ENCODE measurements at places on chromosomes 3 and 15.

DNA sequence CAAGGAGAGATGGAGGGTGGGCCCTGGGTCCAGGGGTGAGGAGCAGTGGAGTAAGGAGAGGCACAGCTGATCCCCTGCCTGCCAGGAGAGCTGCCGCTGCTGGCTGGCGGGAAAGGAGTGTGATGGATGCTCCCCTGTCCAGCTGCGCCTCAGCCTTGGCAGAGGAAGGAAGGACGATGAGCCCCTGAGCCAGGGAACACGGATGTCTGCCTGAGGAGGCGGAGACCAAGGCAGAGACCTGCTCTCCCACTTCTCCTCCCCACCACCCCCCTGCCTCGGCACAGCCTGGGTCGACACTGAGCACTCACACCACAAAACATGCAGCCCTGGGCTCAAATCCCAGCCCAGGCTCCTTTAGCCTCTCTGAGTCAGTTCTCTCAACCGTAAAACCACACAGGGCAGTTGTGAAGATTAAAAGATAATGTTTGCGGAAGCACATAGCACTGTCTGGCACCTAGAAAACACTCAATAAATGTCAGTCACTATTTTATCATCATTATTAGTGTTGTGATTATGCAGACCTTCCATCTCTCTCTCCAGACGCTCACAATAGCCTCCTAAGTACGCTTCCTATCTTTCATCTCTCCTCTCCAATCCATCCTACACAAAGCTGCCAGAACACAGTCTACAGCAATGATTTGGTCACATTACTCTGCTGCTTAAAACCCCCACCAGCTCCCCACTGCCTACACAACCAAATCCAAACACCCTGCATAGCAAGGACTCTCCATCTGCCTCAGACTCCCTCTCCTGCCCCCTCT lies 52.2 kb downstream of the SEMA5B start:
- DNase-seq, result no peak

DNA sequence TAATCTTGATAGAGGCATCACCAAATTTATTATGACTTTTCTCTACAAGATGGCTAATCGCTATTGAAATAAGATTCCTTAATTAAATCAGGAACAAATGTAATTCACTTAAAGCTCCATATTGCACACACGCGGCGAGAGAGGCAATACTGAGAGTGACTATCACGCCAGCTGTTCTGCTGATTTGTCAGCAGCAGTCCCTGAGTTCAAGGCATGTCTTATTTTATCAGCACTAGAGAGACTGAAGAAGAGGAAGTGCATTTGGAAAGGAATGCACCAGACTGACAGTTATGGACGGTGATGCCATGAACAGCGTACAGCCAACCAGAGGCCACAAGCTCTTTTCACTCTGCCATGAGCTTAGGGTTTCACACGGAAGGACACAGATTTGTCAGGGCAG lies 83.6 kb upstream of the SLCO3A1 start:
- no peak for DNase-seq

- DNase-seq, result no peak
Measured at GRCh38 chr3:63473641-63474166, 178.8 kb upstream of the SNTN start.

DNA sequence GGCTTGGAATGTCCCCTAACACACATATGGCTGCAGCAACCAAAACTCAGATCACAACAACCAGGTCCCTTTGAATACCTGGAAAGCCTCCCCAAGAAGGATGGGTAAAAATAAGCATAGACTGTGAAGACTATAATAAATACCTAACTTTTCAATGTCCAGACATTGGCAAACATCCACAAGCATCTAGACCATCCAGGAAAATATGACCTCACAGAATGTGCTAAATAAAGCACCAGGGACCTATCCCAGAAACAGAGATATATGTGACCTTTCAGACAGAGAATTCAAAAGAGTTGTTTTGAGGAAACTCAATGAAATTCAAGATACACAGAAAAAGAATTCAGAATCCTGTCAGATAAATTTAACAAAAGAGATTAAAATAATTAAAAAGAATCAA lies 109.2 kb downstream of the NEDD4 start:
- no peak for DNase-seq

DNA sequence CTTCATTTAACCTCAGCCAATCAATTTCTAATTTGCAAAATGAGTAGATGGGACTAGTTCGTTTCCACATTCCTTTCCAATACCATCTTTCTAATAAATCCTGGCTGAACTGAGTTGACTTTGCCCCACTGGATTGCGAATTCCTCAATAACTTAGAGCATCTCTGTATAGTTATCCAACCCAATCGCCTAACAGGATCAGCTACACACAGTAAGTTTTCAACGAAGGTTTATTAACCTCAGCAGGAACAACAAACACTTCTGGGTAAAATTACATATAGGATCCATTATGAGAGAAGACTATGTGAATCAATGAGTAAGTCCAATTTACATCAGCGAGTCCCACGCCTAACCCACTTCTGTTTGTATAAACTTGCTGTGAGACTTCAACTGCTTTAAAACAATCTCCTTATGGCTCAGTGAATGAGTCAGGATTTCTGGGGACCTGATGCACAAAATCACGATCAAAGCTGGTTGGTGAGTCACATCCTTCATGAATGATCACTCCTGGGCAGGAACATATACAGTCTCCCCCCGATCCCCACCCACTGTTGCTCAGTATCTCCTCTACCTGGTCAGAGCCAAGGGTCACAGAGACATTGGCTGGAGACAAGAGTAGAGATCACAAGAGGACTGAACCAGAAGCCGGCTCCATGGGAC lies 142.8 kb downstream of the EDEM1 start:
- DNase-seq, result no peak

- DNase-seq, result no peak
Measured at GRCh38 chr15:50365570-50365969, 10.6 kb upstream of the GABPB1 start.

DNA sequence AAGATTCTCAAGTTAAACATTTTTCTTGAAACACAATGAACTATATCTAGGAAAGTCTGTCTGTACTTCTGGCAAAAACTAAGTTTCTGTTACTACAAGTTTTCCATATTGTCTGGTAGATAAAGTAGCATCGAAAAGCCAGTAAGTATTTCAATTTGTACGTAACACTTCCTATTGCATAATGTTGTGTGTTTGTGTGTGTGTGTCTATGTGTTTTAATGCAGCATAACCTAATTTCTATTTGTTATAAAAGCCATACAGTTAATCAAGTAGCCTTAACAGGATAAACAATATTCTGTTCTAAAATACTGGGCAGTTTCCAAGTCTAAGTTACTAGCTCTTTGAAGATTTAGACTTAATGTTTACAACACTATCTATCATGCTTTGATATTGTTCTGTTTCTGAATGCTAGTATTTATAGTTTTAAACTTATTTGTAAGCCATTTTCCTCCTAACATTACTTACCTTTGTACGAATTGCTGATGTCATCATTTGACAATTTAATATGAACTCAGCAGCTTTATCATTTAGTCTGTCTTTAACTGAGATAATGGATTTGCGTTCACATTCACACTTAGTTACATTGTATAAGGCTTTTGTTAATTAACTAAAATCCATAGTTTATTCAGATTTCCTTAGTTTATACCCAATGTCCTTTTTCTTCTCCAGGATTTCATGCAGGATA lies 163.9 kb downstream of the CBLB start:
- DNase-seq, result no peak

DNA sequence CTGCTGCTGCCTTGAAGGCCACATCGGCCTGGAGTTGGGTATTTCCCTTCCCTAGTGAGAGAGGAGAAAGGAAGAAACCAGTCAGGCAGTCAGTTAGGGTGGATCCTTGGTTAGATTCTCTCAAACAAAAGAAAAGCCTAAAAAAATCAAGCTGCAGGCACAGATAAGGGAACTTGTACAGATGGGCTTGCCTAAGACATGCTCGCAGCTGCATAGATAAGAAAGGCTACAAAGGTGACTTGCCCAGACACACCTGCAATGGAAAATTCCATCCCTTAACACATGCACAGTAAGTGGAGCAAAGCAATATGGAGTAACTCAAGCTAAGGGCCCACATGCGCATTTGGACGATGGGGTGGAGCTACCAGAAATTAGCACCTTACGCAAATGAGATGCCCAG lies 199.7 kb upstream of the ARPP21 start:
- DNase-seq, result no peak

DNA sequence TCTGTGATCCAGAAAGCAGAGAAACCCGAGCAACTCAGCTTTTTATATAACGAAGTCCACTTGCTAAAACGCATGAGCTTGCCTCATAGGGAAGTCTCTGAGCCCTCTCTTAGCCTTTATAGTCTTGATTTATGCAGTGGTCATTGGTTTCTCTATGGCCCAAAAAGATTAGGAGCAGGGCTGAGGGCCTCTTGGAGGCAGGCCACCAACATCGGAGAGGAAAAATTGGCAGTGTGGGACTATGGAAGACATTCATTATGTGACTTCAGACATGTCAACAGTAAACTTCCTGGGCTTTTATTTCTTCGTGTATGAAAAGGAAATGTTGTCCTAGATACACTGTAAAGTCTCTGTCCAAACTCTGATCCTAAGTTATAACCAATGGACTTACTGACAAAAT lies 13.5 kb downstream of the RAB8B start:
- no peak for DNase-seq

DNA sequence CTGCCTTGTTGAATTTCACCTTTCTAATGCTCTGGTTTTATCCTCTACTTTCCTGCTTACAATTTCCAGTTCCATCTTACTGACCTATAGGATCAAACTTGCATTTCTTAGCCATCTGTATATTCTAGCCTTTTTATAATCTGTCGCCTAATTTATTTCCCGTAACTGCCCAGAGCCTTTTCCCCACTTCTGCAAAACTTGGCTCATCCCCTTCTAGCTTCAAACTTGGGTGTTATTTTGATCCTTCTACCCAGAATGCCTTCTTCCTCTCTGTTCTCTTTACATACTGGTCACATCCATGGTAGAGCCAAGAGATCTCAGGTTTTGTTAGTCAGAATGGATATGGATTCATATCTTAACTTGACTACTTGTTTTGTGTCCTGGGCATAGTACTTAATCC lies 2.6 kb downstream of the SACM1L start:
- no peak for DNase-seq

DNA sequence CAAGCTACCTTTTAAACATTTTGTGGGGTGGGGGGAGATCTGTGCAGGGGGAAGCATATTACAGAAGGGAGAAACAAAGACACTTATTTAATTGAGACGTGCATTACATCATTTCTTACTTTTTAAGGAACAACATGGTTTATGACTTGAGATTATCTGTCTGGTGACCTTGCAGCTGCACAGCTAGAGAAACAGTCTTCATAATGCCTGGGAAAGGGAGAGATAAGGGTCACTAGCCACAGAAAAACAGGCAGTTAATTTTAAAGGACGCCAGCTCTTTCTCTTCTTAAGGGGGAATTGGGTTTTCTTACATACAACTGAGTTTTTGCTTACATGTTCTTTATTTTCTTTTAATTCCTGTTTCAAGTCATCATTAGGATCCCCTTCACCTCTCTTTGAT lies 147.9 kb downstream of the SST start:
- no peak for DNase-seq

DNA sequence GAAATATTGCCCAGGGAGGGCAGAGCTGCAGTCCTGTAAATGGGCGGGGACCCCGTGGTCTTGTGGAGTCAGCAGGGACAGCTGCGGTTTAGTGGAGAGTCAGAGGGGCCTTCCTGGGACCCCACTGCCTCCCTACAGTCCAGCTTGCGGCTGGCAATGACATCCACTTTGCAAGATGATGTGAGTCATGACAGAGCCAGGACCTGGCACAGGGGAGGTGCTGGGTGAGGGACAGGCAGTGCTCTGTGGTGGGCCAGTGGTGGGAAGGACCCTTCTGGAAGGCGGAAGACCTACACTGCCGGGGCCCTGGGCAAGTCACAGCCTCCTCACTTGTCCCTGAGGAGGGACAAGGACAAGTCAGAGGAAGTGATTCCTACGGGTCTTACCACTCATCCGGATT lies 17.8 kb downstream of the APBA2 start:
- no peak for DNase-seq

GRCh38 chr15:52204657-52205056 lies 13.5 kb upstream of the GNB5 start:
- DNase-seq, result no peak

DNA sequence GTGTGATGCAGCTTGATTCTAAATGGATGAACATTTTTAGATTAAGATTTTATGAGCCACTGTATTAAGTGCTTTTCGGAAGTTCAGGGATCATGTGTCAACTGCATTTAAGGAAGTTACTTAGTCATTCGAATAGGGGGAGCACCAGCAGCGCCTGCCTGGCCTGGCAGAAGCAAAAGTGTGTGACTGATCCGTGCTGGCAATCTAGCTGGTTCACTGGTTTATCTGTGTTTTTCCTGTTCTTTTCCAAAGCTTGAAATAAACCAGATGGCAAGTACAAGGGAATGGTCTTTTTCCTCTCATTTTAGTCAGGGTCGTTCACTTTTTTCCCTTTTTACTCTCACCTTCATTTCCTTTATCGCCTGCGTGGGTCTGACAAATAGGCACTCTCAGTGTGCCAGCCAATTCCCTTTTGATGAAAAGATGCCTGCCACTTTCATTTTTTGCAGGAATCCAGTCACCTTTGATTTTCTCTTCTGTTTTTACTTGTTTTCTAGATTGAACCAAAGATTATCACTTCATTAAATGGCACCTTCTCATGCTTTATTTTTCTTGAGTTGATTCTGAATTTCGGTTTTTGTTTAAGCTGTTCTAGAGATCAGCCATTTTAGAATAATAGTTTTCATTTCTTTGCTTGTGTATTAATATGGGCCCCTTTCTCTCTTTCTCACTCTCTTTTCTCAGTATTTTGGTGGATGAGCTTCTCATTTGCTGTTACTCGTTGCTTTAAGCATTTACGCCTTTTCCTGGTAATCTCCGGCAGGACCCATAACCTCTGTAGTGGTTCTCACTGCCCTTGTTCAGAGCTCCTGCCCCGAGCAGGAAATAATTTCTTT lies 2.8 kb downstream of the ABHD2 start:
- DNase-seq, result no peak

DNA sequence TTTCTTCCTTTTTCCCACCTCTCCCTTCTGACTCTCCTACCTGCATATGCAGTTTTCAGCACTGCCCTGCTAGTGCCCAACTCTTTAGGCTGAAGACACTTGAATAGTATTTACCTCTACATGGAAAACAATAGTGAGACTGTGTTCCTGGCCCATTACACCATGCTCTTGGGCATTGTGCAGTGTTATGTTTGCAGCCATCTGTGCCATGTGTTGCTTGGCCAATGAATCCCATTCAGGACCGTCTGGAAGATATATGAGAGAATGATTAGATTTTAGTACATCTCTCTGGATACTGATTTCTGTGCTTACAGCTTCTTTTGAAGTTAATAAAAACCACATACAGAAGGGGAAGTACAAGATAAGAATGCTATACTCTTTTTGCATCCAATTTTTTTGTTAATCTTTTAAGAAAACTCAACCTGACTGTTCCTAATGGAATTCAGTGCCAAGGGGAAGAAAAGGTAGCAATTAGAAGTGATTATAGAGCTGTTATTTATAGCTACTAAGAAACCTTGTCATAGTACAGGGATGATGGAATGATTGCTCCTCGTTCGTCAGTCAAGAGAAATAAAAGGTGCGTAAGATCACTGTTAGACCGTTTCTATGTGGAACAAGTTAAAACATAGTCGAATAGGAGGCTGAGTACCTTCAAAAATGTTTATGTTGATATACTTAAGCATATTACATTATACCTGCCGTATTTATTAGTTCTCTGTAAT lies 58.9 kb downstream of the TMEM41A start:
- no peak for DNase-seq

Measured in activated gamma-delta T cell treated with anti-CD3 and anti-CD28 coated beads, Interleukin-2, amount 50 U/mL, for 16 hours (primary cell).